Hematopoietic multipotent progenitor cell treated with erythropoietin and hydrocortisone succinate and interleukin-3 and kit ligand, for 15 days (in vitro differentiated cells): ENCODE measurements at places on chromosomes 12 and 14.

- DNase-seq = no peak
Observed at GRCh38 chr14:23252420-23253333, 14.9 kb downstream of the RNF212B start.

- no peak for DNase-seq
Observed at GRCh38 chr12:119005085-119005484, 23.7 kb downstream of the SRRM4 start.

DNA sequence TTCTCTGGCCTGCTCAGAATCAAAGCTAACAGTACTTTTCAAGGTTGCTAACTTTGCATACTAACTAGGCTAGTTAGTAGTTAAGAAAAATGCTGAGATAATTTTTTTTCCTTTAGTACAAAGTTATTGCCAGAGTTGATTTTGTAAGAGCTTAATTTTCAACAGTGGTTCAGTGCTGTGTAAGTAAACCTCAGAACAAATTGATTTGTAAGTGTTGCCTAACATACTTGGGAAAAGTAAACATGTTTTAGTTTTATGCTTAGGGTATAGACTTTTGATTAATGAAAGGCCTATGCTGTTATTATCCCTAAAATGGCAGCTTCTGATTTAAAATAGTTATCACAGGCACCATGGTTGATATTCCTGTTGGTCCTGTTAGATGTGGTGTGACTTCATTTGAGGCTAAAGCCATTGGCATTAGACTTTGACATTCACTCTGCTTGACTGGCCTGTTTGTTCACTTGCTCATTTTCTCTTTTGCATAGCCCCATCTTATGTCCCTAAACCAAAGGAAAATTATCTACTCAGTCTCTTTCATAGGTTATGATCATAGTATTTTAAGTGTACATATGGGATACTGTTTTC, 5.2 kb downstream of the CMAS start:
- DNase-seq = no peak

- DNase-seq = no peak
Observed at GRCh38 chr12:62606654-62607053, 140.0 kb downstream of the MON2 start.
